ENCODE measurements at places on chromosomes 4 and X. TPM values are rescaled to one million over a fixed set of nuclear protein-coding genes. Genes with fewer than 3 reads are reported as not detected.

IL2RG gene
- polyA plus RNA-seq = 1,074 TPM

TRIM60 gene
- polyA plus RNA-seq = not detected

CLCN3 gene
- 6.3 TPM for polyA plus RNA-seq

EVC2 gene
- polyA plus RNA-seq = 0.36 TPM

FGFRL1 gene
- polyA plus RNA-seq = 0.35 TPM

GRCh38 chr4:138579146-138579545 lies 337.0 kb upstream of the SLC7A11 start:
- no peak for DNase-seq

DNA sequence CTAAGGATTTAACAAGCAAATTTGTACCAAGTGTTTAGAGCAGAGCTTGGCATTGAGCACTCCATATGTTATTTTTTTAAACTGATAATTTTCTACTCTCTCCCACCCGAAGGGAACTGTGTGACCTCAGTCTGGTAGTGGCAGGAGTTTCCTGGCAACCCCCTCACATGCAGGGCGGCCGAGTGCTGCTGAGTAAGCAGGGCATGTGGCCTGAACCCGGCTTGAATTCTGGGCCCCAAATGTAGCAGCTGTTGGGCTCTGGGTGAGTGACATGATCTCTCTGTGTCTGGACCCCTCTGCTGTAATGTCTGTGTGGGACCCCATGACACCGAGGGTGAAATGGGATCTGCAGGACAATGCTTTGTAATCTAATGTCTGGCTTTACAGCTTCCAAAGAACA lies 13.6 kb upstream of the C4orf50 start:
- no peak for DNase-seq

GRCh38 chr4:54090804-54091623 lies 8.9 kb upstream of the GSX2 start:
- no peak for DNase-seq

- DNase-seq = no peak
These were observed 83.8 kb upstream of the MAML3 start for GRCh38 chr4:140237616-140238350.

DNA sequence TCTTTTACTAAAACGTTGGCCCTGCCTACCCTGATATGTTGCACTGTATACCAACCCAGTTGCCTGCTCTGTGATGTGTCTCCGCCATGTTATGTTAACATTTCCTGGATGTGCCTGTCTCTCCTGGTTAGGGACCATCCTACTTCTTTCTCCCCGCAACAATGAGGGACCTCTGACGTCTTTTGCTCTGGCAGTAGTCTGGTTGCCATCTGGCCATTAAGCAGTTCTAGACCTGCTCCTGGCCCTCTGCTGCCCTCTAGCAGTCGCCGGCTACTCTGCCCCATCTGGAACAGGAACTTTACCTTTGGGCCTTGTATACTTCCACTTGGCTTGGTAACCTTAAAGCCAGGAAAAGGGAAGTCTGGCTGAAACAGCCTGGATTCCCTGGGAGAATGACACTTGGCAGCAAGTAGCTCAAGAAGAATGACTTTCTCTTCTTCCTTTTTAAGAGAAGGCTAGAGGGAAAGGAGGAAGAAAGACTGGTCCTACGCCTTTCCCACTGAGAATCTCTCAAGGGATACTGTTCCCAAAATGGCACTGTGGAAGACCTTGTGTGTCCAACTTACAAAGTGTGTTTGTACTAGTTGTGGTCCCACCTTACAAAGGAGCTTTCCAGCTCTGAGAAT lies 63.5 kb downstream of the GPC3 start:
- no peak for DNase-seq

DNA sequence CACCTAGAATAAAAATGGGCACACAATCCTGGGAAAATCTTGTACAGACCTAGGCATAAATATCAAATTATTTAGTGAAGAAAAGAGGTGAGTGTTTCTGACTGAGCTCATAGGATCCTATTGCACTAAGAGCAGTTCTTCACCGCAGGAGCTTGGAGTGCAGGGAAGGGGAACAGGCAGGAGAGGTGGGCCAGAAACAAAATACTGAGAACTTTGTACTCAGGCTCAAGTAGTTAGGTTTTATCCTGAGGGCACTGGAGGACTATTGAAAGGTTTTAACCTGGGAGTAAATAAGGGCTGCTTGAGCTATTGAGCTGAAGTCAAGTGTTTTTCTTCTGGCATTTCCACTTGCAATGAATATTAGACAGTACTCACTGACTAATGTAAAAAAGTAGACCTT lies 12.2 kb downstream of the EPHA5 start:
- DNase-seq = no peak

GRCh38 chrX:84320614-84321013 lies 132.6 kb upstream of the RPS6KA6 start:
- no peak for DNase-seq
